ENCODE measurements at places on chromosomes 2 and 18.

GRCh38 chr2:11537951-11538350 lies 4.1 kb downstream of the GREB1 start:
- no peak for DNase-seq

- peak; percentile 48 for DNase-seq
These were observed 431 bp downstream of the FAM98A start for GRCh38 chr2:33598561-33599174.

DNA sequence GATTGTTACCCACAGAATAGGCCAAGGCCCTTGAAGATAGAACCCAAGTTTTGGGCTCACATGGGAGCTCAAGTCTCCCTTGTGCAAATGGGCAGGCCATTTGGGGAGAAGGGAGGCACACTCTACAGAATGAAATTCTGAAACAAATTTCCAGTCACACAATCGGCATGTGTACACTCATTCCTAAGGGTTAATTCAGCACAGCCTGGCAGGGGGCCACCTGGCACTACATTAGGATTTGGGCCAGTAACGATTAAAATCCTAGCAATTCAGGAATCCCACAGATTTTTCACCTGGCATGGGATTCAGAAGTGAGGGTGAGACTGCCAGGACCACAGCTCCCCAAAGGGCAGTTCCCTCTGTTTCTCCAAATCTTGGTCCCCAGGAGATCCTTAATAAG lies 46.4 kb downstream of the BMP10 start:
- DNase-seq = no peak

DNA sequence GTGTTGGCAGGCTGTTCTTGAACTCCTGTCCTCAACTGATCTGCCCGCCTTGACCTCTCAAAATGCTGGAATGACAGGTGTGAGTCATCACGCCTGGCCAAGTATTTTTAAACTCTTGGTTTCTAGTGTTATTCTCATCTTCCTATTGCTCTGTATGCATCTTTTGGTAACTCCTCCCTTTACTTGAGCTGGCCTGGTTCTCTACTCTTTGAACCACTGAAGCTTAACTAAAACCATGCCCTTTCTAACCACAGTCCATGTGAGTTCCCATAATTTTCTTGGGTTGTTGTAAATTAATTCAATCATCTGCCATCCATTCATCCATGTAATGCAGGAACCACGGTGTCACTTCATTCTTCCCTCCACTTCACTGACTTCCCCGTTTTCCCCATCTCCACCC lies 1131.3 kb downstream of the DPP10 start:
- DNase-seq = no peak

DNA sequence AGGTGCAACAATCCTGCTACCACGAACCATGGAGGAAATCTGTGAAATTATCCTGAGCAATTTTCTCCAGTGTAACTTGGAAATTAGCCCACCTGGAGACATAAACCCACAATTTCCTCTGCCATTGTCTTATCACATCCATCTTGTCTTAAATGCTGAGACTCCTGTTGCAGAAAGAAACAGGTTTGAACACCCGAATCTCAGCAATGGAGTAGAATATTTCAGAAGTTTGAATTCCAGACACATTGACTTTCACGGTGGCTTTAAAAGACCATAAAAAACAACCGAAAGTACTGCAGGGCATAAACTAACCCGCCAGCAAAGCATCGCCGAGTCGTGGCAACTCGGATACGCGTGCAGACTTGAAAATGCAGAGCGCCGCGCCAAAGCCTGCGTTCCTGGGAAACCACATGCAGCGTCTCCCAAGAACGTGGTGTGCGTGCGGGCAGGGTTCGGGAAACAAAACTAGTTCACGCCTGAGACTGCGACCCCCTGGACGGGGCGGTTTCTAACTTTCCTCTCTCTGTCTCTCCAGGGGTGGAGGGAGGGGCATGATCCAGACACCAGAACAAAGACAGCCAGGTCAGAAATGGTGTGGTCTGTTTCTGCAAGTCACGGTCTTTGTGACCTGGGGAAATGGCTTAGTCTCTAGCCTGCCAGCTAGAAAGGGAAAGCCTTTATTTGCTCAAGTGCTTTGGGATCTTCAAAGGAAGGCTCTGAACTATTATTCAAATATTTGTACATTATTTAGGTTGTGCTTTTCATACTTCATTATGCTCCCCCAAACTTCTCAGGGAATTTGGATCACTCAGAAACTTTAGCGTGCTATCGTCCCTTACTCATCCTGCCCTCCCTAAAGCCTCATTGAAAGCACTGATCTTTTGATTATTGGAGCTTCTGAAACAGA lies 26.9 kb upstream of the KCTD1 start:
- peak; percentile 20 for DNase-seq

- DNase-seq = no peak
These were observed 684.4 kb upstream of the SALL3 start for GRCh38 chr18:78295262-78295661.

DNA sequence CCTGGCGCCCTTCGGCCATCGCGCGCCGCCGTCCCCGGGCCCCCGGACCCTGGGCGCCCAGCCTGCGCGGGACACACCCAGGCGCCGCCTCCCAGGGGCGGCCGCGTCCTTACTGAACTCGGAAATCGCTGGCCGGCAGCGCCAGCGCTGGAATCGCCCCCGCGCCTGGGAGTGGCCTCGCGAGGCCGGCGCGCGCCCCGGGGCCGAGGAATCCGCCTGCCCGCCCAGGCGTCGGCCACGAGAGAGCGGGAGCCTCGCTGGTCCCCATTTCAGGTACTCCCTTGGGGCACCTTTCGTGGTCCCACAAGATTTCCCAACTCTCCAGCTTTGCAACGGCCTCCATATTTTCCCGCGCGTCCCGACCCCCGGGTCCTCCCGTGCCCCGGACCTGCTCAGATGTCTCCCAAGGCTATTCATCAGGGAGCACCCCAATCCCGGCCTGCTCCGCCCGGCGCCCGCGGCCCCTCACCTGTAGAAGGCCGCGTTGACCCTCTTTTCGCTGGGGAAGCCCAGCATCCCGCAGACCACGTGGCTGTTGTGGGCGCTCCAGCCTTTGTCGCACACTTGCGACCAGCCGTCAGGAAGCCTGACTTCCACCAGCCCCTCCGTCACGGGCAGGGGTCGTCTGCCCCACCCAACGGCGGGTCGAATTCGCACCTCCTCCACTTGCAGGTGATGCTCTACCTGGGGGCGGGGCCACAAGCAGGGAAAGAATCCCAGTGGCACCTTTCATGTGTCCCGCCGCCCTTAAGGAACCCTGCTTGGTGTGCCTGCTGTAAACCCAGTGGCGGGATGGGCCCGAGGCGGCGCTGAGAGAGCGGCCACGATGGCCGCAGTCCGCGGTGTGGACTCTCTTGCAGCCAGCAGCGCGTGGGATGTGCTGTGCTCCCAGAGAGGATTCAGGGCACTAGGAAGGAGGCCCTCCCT lies 4.6 kb downstream of the LOXL3 start:
- no peak for DNase-seq

DNA sequence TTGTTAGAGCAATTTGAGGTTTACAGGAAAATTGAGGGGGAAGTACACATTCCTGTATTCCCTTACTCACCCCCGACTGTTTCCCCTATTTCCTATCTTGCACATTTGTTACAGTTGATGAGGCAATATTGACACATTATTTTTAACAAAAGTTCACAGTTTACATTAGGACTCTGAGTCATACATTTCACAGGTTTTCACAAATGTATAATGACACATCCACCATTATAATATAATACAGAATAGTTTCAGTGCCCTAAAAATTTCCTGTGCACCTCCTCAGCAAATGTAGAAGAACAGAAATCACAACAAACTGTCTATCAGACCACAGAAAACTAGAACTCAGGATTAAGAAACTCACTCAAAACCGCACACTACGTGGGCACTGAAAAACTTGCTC lies 160.6 kb upstream of the RMP24 start:
- DNase-seq = no peak

DNA sequence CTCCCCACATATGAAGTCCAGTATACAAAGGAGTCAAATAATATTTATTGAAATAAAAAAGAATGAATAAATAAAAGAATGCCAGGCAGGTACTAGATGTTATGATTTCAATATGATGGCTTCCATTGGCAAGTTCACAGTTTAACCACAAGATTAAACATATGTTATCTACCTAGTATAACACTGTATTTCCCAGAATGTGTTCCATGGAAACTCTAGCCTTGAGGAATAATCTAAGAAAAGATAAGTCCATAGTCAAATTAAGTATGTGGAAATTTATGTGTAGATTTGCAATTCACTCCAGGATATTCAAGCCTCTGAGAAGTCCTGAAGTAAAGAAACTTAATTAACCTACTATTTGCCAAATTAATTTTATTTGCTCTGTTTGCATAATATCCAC lies 71.1 kb upstream of the FMNL2 start:
- DNase-seq = no peak

DNA sequence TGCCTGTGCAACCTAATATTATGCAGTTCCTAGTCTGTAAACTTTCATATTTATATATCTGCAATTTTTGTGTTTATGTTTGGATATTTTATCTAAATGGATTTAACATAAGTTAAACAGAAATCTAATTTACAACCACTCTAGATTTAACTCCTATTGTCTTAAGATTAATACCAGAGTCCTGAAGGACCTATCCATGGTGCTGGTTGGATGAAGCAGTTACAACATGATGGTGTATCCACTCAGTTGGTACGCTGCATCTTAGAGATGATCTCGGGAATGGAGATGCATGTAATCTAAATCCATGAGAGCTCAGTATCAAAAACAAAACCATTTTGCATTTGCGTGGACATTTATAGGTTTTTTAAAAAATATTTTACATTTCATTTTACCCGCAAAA lies 745.9 kb upstream of the SLC8A1 start:
- DNase-seq = no peak

DNA sequence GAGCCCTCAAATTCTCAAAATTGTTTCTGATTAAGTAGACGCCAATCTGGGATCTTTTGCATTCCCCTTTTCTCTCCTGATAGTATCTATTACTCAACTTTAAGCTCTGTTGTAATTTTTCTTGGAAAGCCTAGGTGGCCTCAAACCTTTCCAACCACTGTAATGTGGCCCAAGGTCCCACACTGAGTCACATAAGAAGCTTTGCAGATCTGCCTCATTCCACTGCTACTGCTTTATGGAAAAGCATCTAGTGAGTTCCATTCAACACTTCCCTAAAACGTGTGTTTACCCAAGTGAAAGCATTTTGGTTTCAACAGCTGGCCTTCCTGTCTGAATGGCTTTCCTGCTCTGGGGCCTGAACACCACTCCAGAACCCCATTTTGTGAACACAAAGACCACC lies 493.6 kb upstream of the SPHKAP start:
- DNase-seq = no peak

DNA sequence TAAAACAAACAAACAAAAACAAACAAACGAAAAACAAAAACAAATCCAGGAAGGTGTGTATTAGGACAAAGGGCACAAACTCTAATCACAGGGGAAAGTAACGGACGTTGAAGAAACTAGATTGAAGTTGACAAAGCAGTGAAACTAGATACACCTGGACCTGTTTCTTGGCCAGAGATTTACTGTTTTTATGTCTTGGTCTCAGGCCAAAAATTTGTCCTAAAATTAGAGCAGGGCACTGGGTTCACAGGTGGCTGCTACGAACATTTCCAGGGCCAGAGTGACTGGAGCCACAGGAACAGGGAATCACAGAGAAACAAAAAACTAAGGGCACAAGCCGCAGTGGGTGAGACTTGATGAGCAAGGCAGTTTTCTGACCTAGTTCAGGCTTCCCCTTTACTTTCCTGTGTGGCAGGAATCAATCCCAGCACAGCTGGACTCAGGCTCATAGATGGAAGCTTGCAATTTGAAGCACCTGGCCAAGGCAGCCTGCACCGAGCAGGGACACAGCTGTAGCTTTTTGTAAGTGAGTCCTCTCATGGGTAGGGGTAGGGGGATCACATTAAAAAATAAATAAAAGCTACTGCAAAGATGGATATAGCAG lies 329.4 kb downstream of the DLGAP1 start:
- DNase-seq = no peak

DNA sequence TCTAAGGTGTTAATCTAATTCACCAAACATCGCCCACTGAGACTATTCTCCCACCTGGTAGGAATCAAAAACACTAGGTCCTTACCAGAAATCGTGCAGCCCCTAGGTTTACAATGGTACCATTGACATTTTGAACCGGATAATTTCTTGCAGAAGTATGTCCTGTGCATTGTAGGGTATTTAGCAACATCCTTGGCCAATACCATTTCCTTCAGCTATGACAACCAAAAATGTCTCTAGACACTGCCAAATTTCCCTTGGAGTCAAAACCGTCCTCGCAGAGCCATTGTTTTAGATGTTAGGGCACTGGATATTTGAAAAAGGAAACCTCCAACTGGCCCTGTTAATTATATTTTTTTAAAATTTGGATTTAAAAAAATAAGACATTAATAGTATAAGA lies 3.8 kb downstream of the VPS54 start:
- DNase-seq = no peak

DNA sequence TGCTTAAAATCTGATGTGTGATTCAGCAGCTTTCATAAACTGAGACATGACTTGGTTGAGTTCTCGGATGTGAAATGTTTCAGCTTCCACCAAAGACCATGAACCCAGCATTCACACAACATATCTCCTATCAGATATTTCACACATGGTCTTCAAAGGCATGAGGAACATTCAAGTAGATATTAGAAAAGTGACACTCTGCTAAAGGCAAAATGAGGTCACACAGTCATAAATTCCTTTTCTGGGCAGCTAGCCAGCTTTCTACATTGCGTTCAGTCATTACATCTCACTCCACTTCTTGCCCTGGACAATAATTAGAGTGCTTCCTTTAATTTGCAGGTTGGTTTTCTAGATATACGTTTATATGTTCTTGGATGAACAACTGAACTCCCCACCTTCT lies 96.7 kb downstream of the GAREM1 start:
- DNase-seq = no peak

DNA sequence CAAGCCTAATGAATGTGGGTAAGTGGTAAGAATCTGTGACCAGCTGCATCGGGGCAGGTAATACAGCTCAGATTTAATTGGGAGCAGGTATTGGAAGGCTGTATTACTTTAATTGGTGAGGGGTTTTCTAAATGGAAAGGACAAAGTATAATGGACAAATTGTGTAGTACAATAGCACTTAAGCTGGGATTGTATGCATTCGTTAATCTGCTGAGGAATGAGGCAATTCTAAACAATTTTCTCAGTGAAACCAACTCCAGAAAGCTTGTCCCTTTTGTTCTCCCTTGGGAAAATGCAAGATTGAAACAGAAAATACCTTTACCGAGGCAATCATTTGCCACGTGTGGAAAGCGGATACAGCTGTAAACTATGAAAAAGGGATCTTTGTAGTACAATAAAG lies 801.6 kb upstream of the POU3F3 start:
- no peak for DNase-seq

DNA sequence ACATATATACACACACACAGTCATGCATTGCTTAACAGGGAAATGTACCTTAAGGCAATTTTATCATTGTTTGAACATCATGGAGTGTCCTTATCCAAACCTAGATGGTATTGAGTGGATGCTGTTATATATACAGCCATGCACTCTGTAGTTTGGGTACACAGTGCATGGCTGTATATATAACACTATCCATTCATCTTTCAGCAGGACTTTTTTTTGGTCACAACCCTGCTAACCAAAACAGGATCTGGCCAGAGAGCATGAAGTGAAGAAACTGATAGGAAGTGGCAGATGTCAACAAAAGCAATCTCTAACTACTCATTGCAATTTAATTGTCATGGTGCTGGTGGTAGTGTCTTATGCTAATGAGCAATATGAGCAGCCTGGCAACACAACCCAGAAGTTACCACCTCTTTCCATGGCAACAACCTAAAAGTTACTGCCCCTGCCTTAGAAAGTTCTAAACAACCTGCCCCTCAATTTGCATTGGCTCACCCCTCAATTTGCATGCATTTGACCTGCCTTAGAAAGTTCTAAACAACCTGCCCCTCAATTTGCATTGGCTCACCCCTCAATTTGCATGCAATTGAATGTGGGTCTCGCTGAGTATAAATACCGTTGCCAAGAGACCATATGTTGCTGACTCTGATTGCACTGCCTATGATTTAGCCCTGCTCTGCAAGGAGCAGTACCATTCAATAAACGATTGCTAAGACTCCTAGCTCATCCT lies 434.9 kb downstream of the DSEL start:
- no peak for DNase-seq

Data from globus pallidus (tissue), 1 donor.